EH (cell line): ENCODE measurements at places on chromosomes 2 and 18.
A peak's percentile ranks its signal among the peaks of the same experiment; 100 is the strongest.

DNA sequence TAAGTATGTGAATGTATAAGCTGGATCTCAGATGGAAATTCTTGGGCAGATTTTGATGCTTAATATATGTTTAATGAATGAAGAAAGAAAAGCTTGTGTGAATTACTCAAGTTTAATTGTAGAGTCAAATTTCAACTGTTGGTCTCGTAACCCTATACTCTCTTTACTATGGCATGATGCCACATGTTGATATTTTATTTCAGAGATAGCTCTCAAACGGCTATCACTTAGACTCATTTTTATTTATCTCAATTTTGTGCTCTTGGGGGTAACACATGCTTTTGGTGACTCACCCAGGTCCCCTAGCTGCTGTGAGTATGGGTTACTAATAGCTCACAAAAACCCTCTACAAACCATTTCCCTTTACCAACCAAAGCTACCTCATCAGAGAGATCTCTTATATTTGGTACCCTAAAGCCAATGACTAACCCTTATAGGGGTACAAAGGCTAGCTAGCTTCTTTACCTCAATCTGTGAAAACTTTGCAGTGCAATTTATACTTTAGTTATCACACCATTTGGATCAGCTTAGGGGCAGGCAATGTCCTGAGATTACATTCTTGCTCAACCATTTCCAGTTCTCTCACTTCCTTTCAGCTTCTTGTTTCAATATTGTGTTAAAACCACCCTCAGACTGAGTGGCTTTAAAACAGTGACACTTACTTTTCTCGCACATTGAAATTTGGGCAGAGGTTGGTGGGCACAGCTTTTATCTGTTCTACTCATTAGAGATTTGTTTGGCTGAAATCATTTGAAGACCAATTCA lies 240.3 kb downstream of the CDH7 start:
- DNase-seq = no peak

- no peak for DNase-seq
Measured at GRCh38 chr18:72530622-72531021, 13.5 kb downstream of the CBLN2 start.

- peak; percentile 79 for DNase-seq
Measured at GRCh38 chr2:54103454-54104314, 11.7 kb upstream of the ACYP2 start.

GRCh38 chr18:68354176-68354575 lies 360.7 kb downstream of the TMX3 start:
- DNase-seq = no peak

- DNase-seq = no peak
Measured at GRCh38 chr2:60544954-60545560, 8.4 kb downstream of the BCL11A start.

GRCh38 chr2:54073796-54074195 lies 41.6 kb upstream of the ACYP2 start:
- DNase-seq = peak; percentile 48

DNA sequence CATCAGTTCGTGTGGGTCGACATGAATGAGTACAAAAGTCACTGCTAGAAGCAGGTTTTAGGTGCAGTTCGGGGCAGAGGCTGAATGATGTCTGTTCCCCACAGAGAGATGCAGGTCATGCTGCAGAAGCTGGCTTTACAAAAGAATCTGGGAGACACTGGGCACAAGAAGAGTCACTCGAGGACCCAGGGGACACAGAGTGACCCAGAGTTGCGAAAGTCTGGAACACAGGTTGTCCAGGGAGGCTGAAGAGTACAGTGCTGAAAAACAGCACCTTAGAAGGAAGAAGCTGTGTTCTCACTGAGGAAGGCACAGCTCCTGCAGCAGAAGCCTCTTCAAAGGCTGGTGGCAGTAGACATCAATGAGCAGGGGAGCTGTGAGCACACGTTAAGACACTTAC lies 14.8 kb downstream of the CACNB4 start:
- no peak for DNase-seq

GRCh38 chr2:104465981-104466380 lies 387.9 kb upstream of the POU3F3 start:
- DNase-seq = no peak

DNA sequence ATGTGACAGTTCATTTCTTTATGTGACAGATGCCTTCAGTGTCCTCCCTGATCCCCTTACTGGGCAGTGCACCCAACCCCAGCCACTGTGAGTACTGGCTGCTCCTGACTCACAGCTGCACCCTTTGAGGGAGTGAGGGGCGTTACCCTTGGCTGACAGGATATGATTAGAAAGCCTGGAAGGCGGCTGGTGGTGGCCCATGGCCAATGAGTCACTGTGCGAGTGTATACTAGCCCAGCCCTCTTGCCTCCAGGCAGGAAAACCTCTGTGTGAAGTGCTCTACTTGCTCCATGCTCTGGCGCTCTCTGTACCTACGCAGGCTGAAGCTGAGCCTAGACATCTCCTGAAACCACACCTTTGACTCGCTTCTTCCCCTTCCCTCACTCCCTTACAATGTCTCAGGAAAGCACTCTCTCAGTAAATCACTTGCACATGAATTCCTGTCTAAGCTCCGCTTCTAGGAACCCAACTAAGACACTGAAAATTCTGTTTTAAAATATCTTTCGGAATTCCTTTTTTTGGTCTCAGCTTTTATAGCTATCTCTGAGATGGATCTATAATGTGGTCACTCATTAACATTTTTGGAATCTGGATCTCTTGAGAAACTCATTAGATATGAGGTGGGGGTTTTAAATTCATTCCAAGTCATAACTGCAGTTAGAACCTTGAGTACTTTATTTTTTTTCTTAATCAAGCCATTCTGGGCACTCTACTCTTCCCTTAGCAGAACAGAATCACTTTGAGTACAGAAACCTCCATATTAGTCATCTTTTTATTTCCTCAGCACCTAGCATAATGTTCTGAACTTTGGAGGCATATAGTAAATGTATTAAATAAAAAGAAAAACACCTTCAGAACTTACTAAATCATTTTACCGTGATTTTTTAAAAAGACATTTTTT lies 25.3 kb upstream of the STAM2 start:
- DNase-seq = peak; percentile 99

- DNase-seq = no peak
Measured at GRCh38 chr18:34493566-34494358, 216.3 kb upstream of the DTNA start.

- DNase-seq = no peak
Measured at GRCh38 chr2:106953779-106954178, 67.8 kb upstream of the ST6GAL2 start.

DNA sequence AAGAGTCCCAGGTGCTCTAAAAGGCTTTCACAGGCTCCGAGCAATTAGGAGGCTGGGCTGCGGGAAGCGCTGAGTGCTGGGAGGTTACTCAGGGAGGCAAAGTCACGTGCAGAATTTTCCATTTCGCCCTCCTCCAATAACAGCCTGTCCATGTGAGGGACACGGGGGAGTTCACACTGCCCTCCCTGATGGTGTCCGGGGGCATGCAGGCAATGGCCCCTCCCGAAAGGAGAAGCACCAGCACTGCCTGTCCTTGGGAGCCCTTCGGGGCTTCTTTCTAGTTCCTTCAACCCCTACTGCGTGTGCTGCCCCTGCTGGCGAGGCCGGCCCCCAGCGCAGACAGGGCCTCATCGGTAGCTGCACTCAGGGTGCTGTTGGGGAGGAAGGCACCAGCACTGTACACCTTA lies 63.1 kb upstream of the HPCAL1 start:
- DNase-seq = no peak

DNA sequence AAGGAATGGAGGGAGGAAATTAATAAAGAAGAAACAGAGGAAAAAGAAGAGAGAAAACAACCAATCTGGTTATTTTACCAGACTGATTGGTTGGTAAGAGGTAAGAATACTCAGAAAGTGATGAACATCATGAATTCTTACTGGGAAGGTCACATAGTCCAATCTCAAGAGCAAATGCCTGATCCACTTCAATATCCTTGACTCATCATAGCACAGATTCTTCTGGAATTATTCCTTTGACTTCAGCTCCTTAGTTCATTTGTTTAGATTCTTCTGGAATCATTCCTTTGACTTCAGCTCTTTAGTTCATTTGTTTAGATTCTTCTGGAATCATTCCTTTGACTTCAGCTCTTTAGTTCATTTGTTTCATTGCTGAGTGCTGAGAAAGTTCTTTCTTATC lies 2030.6 kb upstream of the CELF4 start:
- peak; percentile 48 for DNase-seq

DNA sequence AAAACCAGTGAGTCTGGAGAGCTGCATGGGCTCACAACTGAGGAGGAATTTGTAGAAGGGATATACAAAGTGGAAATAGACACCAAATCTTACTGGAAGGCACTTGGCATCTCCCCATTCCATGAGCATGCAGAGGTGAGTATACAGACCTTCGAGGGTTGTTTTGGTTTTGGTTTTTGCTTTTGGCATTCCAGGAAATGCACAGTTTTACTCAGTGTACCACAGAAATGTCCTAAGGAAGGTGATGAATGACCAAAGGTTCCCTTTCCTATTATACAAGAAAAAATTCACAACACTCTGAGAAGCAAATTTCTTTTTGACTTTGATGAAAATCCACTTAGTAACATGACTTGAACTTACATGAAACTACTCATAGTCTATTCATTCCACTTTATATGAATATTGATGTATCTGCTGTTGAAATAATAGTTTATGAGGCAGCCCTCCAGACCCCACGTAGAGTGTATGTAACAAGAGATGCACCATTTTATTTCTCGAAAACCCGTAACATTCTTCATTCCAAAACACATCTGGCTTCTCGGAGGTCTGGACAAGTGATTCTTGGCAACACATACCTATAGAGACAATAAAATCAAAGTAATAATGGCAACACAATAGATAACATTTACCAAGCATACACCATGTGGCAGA lies 3.6 kb downstream of the TTR start:
- DNase-seq = no peak

GRCh38 chr2:219155054-219155644 lies 5.5 kb downstream of the NHEJ1 start:
- DNase-seq = peak; percentile 78

DNA sequence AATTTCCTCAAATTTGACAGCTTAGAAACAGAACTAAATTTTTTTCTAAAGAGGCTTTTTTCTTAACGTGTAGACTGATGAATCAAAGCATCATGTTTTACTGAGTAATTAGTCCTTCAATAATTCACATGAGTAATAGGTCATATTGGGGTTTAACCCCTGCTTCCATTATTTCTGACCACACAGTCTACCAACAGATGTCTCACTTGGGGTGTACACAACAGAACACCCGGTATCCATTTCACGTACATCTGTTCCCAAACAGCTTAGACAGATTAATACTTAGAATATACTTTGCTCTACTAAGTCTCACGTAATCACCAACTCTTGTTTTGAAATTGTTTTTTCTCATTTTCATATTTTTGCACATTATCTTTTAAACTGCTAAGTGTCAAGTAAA lies 14.8 kb downstream of the CERKL start:
- DNase-seq = no peak

GRCh38 chr2:36963106-36963505 lies 3.2 kb downstream of the STRN start:
- DNase-seq = no peak

DNA sequence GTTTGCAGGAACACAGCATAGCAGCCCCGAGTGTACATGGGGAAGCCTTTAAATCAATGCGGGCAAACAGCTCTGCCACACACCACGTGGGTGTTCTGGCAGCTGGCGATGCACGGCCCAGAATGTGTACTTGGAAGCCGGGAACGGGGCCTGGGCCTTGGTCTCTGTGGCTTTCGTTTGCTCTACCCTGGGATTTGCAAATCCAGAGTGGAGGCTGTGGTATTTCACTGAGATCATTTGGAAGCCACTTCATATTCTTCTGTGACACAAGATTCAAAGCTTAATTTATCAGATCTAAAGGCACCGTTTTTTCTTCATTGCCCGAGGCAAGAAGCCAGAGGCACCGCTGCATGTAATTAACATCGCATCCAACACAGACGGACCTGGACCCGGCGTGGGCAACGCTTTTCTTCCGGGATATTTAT lies 246.3 kb upstream of the MYT1L start:
- no peak for DNase-seq
